ENCODE measurements at places on chromosomes 2 and 18. TPM values are rescaled to one million over a fixed set of nuclear protein-coding genes. Genes with fewer than 3 reads are reported as not detected.

SLC35F5 gene
- 59.6 TPM for total RNA-seq

TIMM21 gene
- 126 TPM for total RNA-seq

ITGA4 gene
- 1.5 TPM for total RNA-seq

STPG4 gene
- not detected for total RNA-seq

TXNDC2 gene
- total RNA-seq = not detected

SNRNP27 gene
- total RNA-seq = 53.9 TPM

LRATD1 gene
- 1.4 TPM for total RNA-seq

G6PC2 gene
- not detected for total RNA-seq

DHRS9 gene
- 4.1 TPM for total RNA-seq

DNA sequence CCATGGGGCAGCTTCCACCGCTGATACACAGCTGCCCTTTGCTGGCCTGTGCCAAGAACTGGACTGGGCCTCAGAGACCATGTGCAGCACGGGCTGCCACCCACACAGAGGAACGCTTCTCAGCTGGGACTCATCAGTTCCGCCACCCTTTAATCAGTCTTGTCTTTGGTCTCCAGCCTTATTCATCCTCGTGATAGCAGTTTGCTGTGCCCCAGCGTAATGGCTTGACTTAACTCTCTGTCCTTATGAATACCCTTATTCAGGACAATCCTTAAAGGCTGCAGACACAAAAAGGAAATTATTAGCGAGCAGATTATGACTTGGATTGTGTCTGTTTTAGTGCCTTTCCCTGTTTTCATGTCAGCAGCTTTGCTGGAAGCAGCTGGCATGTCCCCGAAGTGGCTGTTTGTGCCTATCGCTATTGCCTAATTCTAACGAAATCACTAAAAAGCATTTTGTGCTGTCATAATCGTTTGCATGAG, 108.9 kb upstream of the DAPL1 start:
- H3K4me3 ChIP-seq = no peak overlapping the region
- H3K27ac ChIP-seq = no peak overlapping the region
- no peaks in the 10 kb centered on the region for H3K4me1 ChIP-seq

DNA sequence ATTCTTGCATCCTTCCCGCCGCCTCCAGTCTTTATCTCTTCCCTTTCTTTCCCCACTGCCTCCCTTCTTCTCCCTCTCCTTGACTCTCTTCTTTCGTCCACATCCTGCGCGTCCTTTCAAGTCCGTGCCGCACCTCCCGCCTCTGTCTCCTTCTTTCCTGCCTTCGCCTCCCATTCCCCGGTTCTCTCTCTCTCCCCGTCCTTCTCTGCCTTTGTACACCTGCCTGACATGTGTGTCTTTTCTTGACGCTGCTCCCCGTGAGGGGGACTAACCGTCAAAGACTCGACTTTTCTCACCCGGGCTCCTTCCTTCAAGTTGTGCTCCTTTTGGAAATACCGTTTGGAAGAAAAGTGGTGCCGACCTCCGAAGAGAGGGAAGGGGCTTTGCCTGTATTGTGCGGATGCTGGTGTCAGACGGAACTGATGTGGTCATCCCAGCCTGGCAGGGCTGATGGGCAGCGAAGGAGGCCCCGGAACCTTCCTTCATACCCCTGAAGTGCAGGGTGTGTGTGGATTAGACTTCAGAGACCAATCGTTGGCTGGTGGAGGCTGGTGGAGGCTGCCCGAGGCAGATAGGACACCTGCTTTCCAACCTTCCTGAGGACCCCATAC, 879 bp downstream of the TMEM178A start:
- peak overlapping the region; percentile 69 for H3K4me3 ChIP-seq
- no peak for DNase-seq
- peak overlapping the region; percentile 59 for H3K27ac ChIP-seq
- peaks cover 3% of the 10 kb centered on the region for H3K4me1 ChIP-seq
- H3K36me3 ChIP-seq = no peaks in the 10 kb centered on the region
- H3K27me3 ChIP-seq = no peaks in the 10 kb centered on the region

DNA sequence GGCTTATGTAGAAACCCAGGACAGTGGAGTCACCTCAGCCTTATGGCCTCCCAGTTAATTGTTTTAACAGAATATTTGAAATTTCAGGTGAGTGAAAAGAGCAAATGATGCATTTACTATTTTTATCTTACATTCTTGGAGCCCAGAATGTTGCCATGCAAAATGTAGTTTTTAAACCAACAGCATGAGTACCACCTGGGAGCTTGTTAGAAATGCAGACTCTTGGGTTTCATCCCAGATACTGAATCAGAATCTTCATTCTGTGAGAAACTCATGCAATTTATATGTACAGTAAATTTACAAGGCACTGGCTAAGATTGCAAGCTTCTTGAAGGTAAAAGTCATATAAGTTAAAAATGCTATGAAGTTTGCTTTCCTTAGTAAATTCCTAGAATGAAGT, 654.5 kb upstream of the CDH2 start:
- H3K4me1 ChIP-seq = no peaks in the 10 kb centered on the region
- H3K4me3 ChIP-seq = no peak overlapping the region
- no peak overlapping the region for H3K27ac ChIP-seq

DNA sequence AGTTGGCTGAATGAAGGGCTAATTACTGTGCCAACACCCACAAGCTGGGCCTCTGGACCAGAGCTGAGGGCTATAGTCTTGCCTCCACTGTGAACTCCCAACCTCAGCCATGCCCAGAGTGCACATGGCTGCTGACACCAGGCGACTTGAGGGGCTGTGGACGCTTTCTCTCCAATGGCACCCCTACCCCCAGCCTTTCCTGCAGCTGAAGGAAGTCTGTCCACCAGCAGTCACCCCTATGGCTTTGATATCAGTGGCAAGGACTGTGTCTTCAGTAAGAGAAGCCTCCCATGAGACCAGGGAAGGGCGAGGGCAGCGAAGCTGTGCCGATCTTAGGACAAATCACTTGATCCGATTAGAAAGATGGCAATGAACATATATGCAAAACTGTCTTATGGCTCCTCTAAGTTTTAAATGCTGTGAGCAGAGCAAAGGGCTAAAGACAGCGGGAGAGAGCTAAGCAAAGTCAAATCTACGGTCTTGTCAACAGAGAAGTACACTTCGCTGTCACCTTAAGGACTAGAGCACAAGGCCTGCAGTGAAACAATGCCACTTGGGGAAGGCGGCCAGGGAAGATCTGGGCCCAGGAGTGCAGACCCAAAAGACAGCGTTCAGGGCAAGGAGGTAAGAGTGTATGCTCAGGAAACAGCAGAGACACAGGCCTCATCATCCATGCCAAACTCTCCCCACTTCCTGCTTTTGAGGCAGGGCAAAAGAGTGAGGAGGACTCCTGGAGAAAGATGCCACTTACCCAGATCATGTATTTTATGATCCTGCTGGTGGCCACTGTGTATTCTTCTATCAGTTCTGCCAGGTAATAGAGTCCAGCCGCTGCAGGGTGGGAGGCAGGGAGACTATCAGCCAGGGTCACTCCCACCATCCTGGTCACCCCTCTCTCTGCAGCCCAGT, 1.5 kb downstream of the TEX261 start:
- no peaks in the 10 kb centered on the region for H3K27me3 ChIP-seq
- peak overlapping the region; percentile 70 for H3K4me3 ChIP-seq
- peaks cover 34% of the 10 kb centered on the region for H3K4me1 ChIP-seq

- no peak for DNase-seq
- no peaks in the 10 kb centered on the region for H3K36me3 ChIP-seq
- H3K4me3 ChIP-seq = no peak overlapping the region
- peak overlapping the region; percentile 35 for H3K27ac ChIP-seq
These were observed 244.0 kb upstream of the HS6ST1 start for GRCh38 chr2:128562471-128563347.

GRCh38 chr2:172734711-172735581, 699 bp upstream of the RAPGEF4 start:
- no peaks in the 10 kb centered on the region for H3K36me3 ChIP-seq
- H3K27ac ChIP-seq = no peak overlapping the region
- DNase-seq = no peak
- peaks cover 26% of the 10 kb centered on the region for H3K27me3 ChIP-seq
- H3K4me1 ChIP-seq = no peaks in the 10 kb centered on the region

DNA sequence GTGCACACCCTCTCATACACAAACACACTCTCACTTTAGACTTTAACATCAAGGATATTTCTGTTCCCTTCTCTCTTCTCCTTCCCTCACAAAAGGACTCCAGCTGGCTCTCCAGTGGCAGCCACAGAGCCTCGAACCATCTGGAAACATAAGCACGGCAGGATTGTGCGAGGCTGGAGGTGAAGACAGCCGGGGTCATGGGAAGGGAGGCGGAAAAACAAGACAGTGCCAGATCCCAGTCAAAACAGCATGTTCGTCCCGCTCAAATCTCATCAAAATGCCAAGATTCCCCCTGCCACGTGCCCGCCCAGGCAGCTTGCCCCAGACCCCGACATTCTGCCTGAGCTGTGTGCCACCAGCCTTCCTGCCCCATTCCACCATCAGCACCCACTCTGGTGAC, 180.3 kb downstream of the ZBTB7C start:
- H3K4me3 ChIP-seq = no peak overlapping the region
- peaks cover 28% of the 10 kb centered on the region for H3K4me1 ChIP-seq
- peak; percentile 9 for DNase-seq

- H3K36me3 ChIP-seq = no peaks in the 10 kb centered on the region
- H3K27me3 ChIP-seq = no peaks in the 10 kb centered on the region
- H3K27ac ChIP-seq = peak overlapping the region; percentile 78
- no peak for DNase-seq
- H3K4me3 ChIP-seq = peak overlapping the region; percentile 52
These were observed 46.5 kb downstream of the MBP start for GRCh38 chr18:77086034-77086433.

DNA sequence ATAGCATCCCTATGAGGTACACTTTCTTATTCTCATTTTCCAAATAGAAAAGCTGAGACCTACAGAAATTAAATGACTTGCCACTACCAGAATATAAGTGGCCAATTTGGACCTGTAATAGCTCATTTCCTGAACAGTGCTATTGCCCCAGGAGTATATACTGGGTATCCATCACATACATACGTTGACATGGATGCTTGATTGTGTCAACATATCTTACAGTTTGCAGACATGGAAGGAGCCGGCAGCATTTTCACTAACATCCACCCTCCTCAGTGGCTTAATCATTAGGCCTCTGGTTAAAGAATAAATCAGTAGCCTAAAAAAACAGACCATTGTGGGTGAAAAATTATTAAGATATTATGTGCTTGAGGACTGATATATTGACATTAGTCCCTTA, 829.3 kb downstream of the LRP1B start:
- no peaks in the 10 kb centered on the region for H3K4me1 ChIP-seq
- H3K36me3 ChIP-seq = no peaks in the 10 kb centered on the region
- H3K27me3 ChIP-seq = no peaks in the 10 kb centered on the region
- no peak overlapping the region for H3K27ac ChIP-seq

- peaks cover 97% of the 10 kb centered on the region for H3K36me3 ChIP-seq
- H3K27ac ChIP-seq = peak overlapping the region; percentile 92
- peaks cover 91% of the 10 kb centered on the region for H3K4me1 ChIP-seq
- no peak for DNase-seq
- no peak overlapping the region for H3K4me3 ChIP-seq
- no peaks in the 10 kb centered on the region for H3K27me3 ChIP-seq
These were observed 90.4 kb upstream of the EML6 start for GRCh38 chr2:54632733-54633692.

DNA sequence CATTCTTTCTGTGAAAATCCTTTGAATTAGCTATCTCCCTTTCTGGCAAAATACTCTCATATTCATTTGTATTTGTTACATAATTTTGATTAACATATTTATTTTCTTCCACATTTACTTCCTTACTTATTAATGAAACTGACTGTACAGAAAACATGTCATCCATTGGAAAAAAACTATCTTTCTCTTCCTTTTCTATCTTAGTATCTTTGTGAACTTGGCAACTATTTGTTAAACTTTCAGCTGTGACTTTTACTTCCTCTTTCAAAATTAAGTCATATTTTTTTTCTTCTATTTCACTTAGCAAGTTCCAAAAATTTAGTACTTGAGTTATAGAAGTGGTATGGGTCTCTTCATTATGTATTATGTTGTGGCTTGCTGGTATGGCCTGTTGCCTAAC, 2.6 kb downstream of the RAD51AP2 start:
- H3K4me1 ChIP-seq = no peaks in the 10 kb centered on the region
- H3K27me3 ChIP-seq = no peaks in the 10 kb centered on the region
- DNase-seq = no peak
- H3K4me3 ChIP-seq = no peak overlapping the region

GRCh38 chr2:233706720-233707119, 6.0 kb upstream of the UGT1A5 start:
- H3K4me3 ChIP-seq = no peak overlapping the region
- H3K4me1 ChIP-seq = no peaks in the 10 kb centered on the region
- no peaks in the 10 kb centered on the region for H3K36me3 ChIP-seq
- no peaks in the 10 kb centered on the region for H3K27me3 ChIP-seq
- no peak overlapping the region for H3K27ac ChIP-seq

GRCh38 chr2:105590780-105591660, 153.7 kb upstream of the NCK2 start:
- no peaks in the 10 kb centered on the region for H3K27me3 ChIP-seq
- peaks cover 7% of the 10 kb centered on the region for H3K4me1 ChIP-seq
- H3K27ac ChIP-seq = no peak overlapping the region
- H3K36me3 ChIP-seq = no peaks in the 10 kb centered on the region
- no peak for DNase-seq

GRCh38 chr2:173983391-173983871, 18.3 kb upstream of the SP3 start:
- no peak overlapping the region for H3K4me3 ChIP-seq
- peaks cover 64% of the 10 kb centered on the region for H3K4me1 ChIP-seq
- H3K27me3 ChIP-seq = no peaks in the 10 kb centered on the region
- DNase-seq = no peak
- no peak overlapping the region for H3K27ac ChIP-seq

- no peak overlapping the region for H3K27ac ChIP-seq
- no peak overlapping the region for H3K4me3 ChIP-seq
- no peaks in the 10 kb centered on the region for H3K27me3 ChIP-seq
- H3K4me1 ChIP-seq = peaks cover 22% of the 10 kb centered on the region
These were observed 50.4 kb downstream of the PKP4 start for GRCh38 chr2:158507141-158507540.

DNA sequence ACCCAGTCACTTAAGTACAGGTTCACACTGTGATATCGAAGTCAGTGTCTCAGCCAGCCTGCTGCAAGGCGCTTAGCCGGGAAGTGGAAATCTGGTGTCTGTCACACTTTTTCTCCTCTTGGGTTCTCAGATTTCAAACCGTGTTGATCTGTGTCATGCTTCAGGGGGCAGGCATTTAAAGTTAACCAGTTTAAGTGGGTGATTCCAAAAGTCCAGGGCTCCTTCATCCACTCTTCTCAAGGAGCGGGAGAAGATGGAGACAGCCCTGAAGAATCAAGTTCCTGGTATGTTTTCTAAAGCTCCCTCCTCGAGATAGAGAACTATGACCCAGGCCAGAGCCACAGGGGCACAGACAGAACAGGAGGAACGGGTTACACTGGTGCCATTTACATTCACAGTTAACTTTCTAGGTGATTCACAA, 331.7 kb downstream of the GBX2 start:
- H3K27ac ChIP-seq = no peak overlapping the region
- H3K4me1 ChIP-seq = no peaks in the 10 kb centered on the region
- no peaks in the 10 kb centered on the region for H3K36me3 ChIP-seq

GRCh38 chr18:9413576-9413975, 61.7 kb upstream of the RALBP1 start:
- no peaks in the 10 kb centered on the region for H3K27me3 ChIP-seq
- no peak for DNase-seq
- H3K36me3 ChIP-seq = no peaks in the 10 kb centered on the region
- no peak overlapping the region for H3K4me3 ChIP-seq
- H3K27ac ChIP-seq = no peak overlapping the region

GRCh38 chr2:85648619-85649018, 19.4 kb downstream of the SFTPB start:
- H3K27ac ChIP-seq = peak overlapping the region; percentile 54
- peaks cover 47% of the 10 kb centered on the region for H3K36me3 ChIP-seq
- no peaks in the 10 kb centered on the region for H3K4me1 ChIP-seq
